ENCODE measurements at places on chromosomes 5 and 9.

DNA sequence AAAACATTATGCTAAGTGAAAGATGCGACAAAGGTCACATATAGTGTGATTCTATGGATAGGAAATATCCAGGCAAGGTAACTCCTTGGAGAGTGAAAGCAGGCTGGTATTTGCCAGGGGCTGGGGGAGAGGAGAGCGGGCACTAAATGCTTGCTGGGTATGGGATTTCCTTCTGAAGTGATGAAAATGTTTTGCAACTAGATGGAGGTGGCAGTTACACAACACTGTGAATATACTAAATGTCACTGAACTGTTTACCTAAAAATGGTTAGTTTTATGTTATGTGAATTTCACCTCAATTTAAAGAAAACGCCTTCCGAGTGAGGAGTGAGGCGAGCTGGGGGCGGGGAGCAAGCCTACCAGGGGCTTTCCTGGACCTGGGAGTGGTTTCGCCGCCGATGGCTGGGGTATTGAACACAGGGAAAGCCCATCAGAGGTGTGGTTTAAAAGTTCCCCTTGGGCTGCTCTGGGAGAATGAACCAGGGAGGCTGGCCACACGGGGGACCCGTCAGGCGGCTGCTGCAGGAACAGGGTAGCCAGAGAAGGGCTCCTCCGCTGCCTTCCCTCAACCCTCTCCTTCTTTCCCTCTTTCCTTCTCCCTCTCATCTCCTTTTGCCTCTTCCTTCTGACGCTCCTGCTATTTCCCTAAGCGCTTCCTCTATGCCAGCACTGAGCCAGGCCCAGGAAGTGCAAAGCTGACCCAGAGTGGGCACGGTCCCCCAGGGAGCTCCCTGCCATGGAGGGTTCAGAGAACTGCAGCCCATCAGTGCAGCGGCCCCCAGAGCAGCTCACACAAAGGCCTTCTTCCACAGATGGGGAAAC is 4.9 kb downstream of the AKNA start:
- peak; percentile 61 for DNase-seq

GRCh38 chr9:87167582-87167981 is 220.3 kb upstream of the GAS1 start:
- DNase-seq = no peak

GRCh38 chr5:151571270-151572173 is 19.6 kb downstream of the FAT2 start:
- DNase-seq = no peak

GRCh38 chr5:123220621-123221146 is 131.6 kb downstream of the PRDM6 start:
- no peak for DNase-seq

DNA sequence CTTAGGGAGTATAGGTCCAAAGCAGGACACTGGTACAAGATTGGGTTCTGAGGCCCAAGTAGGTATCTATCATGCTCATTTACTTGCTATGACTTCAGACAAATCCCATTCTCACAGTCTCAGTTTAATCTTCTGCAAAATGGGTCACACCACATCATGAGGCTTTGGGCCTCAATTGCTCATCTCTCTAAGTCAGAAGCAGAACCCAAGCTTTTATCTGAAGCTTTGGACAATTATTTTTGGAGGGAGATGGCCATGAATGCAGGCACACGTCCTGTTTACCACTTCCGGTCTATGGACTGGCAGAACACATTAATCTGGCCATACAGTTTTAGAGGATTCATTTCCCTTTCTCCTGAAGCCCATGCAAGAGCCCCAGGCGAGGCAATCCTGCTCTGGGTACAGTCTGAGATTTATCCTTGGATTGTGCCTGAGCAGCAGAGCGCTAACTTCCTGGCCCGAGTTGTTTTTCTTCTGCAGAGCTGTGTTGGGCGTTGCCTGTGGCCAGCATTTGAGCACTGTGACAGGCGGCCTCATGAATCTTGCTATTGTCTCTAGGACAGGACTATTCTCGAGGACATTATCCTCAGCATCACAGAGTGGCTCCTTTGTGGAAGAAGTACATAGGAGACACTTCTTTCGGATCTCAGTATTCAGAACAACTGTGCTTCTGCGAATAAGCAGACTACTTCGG is 16.1 kb downstream of the SLC22A4 start:
- no peak for DNase-seq

GRCh38 chr9:127175764-127176163 is 53.3 kb upstream of the ANGPTL2 start:
- DNase-seq = no peak

DNA sequence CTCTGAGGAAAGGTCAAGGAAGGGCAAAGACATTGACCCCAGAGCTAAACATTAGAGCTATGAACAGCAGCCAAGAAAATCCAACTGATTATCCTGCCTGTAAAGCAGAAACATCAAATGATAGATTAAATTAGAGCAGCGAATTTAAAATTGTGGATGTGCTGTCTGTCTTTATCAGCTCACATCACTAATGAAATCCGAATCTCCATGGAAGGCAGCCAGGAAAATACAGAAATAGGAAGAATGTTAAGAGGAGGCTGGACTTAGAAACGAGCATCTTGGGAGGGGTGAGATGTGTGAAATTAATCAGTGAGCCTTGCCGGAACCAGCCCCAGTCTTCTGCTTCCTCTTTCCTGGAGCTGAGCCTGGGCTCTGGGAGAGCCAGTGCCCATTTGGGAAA is 191.0 kb downstream of the PJA2 start:
- DNase-seq = no peak

DNA sequence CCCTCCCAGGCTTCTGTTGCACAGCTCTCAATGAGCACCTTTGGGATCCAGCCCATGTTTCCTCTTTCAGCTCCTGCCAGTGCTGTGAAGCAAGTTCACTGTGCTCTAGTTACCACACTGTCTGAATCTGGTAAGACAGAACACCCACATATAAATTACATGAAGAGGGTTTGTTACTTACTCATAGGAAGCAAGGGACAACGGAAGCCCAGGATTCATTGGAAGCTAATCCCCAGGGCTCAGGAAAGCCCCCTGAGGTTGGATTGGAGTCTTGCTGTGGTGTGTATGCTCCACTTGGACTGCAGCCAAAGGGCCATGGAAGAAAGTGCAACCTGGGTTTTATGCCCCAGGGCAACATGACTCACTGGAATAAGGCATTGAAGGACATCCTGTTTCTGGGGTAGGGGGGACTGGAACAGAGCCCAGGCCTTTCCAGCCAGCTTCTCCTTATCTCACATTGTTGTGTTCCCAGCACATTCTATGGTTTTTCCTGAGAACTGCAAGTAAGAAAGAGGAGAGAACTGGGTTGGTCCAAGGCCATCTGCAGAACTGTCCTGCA is 15.6 kb upstream of the CLK4 start:
- no peak for DNase-seq

DNA sequence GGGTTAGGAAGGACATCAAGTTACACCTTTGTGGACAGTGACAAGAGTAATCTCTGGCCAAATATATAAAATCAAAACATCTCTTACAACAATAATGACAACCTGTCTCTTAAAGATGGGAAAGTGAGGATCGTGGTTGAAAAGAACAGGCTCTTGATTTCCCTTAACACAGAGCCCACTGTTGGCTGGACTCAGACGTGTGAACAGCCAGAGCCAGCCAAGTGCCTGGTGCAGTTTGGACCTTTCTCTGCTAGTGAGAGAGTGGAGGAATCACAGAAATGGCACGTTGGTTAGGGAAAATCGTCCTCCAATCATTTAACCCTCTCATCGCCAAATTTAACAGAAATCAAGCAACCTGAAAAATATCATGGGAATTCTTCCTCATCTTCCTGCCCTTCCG is 131.3 kb downstream of the GNA14 start:
- DNase-seq = no peak

- no peak for DNase-seq
Measured at GRCh38 chr9:19473605-19474004, 64.8 kb downstream of the ACER2 start.

DNA sequence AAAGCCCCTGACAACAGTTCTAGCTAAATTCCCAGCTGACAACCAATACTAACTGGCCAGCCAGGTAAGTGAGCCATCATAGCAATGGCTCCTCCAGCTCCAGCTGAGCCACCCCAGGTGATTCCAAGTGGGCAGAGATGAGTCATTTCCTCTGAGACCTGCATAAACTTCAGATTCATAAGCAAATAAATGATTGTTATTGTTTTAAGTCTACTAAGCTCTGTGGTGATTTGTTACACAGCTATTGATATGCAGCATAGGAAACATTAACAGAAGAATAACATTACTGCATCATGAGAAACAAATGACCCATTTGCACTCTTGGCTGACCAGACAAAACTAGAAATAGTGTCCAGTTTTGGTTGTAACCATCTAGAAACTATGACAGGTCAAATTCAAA is 60.3 kb downstream of the TTC39B start:
- DNase-seq = no peak

DNA sequence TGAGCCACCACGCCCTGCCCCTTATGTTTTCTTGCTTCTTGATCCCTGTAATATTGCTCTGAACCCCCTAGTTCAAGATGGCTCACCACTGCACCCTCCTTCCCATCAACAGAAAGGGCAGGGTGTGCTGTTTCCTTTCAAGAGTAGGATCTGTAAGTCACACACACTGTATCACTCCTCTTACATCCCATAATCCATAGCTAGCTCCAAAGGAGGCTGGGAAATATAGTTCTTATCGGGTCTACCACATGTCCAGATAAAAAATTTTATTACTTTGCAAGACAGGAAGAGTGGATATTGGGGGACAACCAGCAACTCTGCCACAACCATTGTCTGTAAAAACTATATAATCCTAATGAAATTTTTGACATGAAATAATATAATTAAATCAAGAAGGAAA is 79.6 kb downstream of the C9orf50 start:
- no peak for DNase-seq

- no peak for DNase-seq
Measured at GRCh38 chr5:172594431-172594830, 46.6 kb upstream of the NEURL1B start.

GRCh38 chr9:21841133-21841532 is 38.7 kb downstream of the MTAP start:
- DNase-seq = no peak

DNA sequence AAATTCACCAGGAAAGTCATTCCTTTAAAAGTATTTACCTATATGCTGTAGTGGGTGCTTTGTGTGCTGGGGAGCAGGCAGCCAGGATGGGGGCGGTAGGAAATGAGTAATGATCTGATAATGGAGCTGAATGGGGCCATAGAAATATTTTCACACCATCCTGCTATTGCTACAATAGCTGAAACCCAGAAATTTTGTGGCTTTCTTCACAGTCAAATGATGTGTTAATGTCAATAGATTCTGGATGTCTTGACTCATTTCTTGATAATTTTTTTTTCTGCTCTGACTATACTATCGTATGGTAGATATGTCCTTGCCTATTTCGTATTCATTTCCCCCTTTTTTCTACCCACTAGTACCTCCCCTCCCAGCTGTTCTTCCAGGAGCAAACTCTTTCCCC is 59.5 kb downstream of the RORB start:
- DNase-seq = no peak

DNA sequence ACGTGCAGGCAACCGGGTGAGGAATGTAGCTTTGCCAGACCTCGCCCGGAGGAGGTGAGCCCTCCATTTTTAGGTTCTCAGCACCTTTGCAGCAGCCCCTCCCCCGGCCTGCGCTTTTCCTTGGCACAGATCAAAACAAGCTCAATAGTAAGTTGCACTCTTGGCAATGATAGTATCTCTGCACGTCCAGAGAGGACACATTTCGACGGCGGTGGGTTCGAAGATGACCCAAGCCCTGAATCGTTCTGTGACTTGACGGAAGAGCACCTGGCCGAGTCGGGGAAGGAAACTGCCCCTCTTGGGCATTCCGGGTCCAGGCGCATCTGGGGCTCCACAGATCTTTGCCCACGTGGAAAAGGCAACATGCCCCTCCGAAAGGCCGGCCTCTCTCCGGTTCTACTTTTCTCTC is 904 bp downstream of the GDNF start:
- no peak for DNase-seq

DNA sequence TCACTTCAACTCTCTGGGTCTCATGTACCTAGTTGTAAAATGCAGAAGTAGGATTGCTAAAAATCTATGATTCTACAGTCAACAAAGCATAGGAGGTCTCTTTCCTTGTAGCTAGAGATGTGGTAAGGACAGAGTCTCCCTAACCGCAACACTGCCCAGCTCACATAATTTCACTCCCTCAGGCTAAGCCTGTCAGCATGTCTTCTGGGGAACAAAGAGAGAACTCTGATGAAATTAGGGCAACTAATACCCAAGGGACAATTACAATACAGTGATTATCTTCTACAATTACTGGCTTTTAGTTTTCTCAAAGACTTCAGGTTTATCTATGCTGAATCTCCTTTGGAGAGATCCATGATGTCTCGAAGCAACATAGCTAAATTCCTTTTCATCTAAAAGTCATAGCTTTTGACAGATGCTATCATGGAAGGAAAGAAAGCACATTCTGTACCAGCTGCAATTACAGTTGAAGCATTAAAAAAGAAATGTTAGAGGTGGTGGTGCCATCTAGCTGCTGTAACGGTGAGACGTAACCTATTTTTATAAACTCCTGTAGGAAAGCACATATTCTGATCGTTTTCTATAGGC is 141.1 kb upstream of the TARS1 start:
- no peak for DNase-seq

DNA sequence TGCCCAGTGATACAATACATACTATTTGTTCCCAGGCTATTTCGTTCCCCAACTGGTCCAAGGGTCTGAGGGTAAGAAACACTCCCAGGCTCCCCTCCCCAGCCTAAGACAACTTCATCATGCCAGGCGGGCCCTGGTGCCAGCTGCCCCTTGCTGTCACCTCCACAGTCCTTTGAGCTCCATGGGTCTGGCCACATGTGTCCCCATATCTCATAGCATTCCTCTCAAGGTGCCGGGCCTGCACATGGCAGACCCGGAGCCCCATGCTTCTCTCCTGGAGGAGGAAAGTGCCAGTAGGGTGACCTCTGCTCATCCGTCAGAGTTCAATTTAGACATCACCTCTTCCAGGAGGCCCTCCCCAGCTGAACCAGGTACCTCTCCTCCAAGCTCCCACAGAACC is 120.5 kb downstream of the C5orf15 start:
- DNase-seq = no peak

GRCh38 chr9:122835313-122835731 is 6.9 kb upstream of the PDCL start:
- no peak for DNase-seq

- no peak for DNase-seq
Measured at GRCh38 chr9:92986176-92987119, 39.1 kb downstream of the FGD3 start.

- DNase-seq = no peak
Measured at GRCh38 chr5:96876292-96876850, at the start of gene ERAP2. ERAP2 (plus strand) TSS chr5:96876500; CDS start chr5:96879686, 3,186 bp downstream.

DNA sequence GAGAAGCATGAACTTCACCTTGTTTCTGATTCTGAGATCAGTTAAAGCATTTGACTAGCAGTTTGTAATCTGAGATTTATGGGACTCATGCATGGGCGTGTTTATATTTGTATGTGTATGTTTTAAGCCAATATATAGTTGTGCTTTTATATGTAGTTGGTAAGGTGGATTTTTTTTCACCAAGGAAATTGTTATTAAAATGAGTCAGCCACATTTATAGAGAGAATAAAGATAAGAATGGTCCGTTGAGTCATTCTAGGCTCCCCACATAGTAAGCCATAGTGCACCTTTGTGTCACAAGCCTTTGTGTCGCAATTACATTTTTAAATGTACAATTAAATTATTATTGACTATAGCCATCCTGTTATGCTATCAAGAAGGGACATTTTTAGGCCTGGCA is 89.0 kb downstream of the NLN start:
- no peak for DNase-seq
